ENCODE measurements at places on chromosomes 6 and 20. TPM values are rescaled to one million over a fixed set of nuclear protein-coding genes. Genes with fewer than 3 reads are reported as not detected.

DNA sequence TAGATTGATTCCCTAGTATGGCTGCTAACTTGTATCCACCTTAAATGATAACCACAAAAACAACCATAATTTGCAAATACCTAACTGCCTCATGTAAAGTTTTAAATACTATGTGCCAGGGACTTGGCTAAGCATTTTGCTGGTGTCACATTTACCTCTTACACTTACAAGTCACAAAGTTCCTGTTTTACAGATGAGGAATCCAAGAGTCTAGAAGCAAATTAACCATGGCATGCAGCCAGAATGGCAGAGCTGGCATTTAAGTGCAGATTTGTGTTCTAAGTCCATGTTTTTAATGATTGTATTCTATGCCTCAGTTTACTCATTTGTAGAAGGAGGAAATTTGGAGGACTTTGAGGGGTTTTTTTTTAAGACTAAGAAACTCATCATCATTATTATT lies 696.7 kb downstream of the PTPRT start:
- no peak overlapping the region for H3K4me3 ChIP-seq
- DNase-seq, result no peak
- H3K27ac ChIP-seq, result no peak overlapping the region
- H3K36me3 ChIP-seq, result no peaks in the 10 kb centered on the region
- no peaks in the 10 kb centered on the region for H3K4me1 ChIP-seq

GRCh38 chr6:118016532-118016931 lies 109.5 kb downstream of the SLC35F1 start:
- no peak for DNase-seq
- H3K36me3 ChIP-seq, result no peaks in the 10 kb centered on the region
- no peaks in the 10 kb centered on the region for H3K27me3 ChIP-seq
- no peak overlapping the region for H3K4me3 ChIP-seq
- no peaks in the 10 kb centered on the region for H3K4me1 ChIP-seq

DNA sequence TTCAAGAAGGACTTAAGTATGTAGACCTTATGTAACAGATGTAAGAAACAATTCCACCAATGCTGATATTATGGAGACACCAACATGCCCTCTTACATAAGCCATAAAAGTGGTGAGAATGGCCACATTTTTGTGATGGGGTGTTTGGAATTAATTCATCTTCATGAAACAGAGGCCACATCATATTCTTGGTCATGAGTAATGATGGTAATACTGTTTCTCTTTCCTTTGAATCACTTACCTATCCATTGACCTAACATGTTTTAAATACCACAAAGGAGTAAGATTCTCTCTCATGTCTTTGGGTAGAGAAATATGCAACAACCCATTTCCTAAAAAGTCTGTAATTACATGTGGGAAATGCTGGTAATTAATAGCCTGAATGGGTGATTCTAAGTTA lies 545.4 kb upstream of the FLRT3 start:
- no peak overlapping the region for H3K4me3 ChIP-seq
- no peak for DNase-seq
- no peaks in the 10 kb centered on the region for H3K36me3 ChIP-seq
- H3K27ac ChIP-seq, result no peak overlapping the region
- H3K4me1 ChIP-seq, result peaks cover 16% of the 10 kb centered on the region
- no peaks in the 10 kb centered on the region for H3K27me3 ChIP-seq

GRCh38 chr6:144278659-144279314 lies 6.3 kb upstream of the UTRN start:
- no peaks in the 10 kb centered on the region for H3K36me3 ChIP-seq
- H3K4me3 ChIP-seq, result no peak overlapping the region
- no peak for DNase-seq

WFDC12 gene
- polyA plus RNA-seq, result not detected

SLC22A7 gene
- polyA plus RNA-seq, result not detected

PRDM1 gene
- 0.25 TPM for polyA plus RNA-seq

GNMT gene
- 0.41 TPM for polyA plus RNA-seq

Data from endothelial cell of umbilical vein (primary cell).